ENCODE measurements at places on chromosomes 2 and 18. TPM values are rescaled to one million over a fixed set of nuclear protein-coding genes. Genes with fewer than 3 reads are reported as not detected.

Gene ZNF892
- polyA plus RNA-seq, result 4.5 TPM

Gene CAPN14
- 0.12 TPM for polyA plus RNA-seq

Gene SCG2
- 0.47 TPM for polyA plus RNA-seq

Gene SP140L
- 7.6 TPM for polyA plus RNA-seq

Gene PLCD4
- 9.4 TPM for polyA plus RNA-seq

Gene CMPK2
- polyA plus RNA-seq, result 3.8 TPM

Gene CDKL4
- polyA plus RNA-seq, result 0.37 TPM

Gene DUSP2
- 2.9 TPM for polyA plus RNA-seq

Gene KYNU
- polyA plus RNA-seq, result 7.5 TPM

Gene GATA6
- polyA plus RNA-seq, result 7.8 TPM

Gene APOB
- 1.5 TPM for polyA plus RNA-seq

Gene TLX2
- polyA plus RNA-seq, result 0.23 TPM

Gene RPIA
- polyA plus RNA-seq, result 30.0 TPM
